ENCODE measurements at places on chromosomes 1 and 21. TPM values are rescaled to one million over a fixed set of nuclear protein-coding genes. Genes with fewer than 3 reads are reported as not detected.

The KRTAP21-2 gene
- not detected for total RNA-seq

The CFAP107 gene
- not detected for total RNA-seq

GRCh38 chr1:161013488-161014230, 7.3 kb downstream of the F11R start:
- H3K36me3 ChIP-seq = peaks cover 56% of the 10 kb centered on the region
- peak; percentile 94 for DNase-seq
- peak overlapping the region; percentile 44 for H3K4me3 ChIP-seq

GRCh38 chr1:39954870-39955546, at the start of gene MFSD2A:
Gene MFSD2A (plus strand): TSS chr1:39955145. CDS start chr1:39955293, 148 bp downstream.
- peak within 1 kb of the TSS; percentile 83 for H3K4me3 ChIP-seq
- H3K27me3 ChIP-seq = peaks cover 11% of the 10 kb centered on the region
- peaks cover 9% of the 10 kb centered on the region for H3K4me1 ChIP-seq
- H3K27ac ChIP-seq = peak within 1 kb of the TSS; percentile 36
- DNase-seq = peak; percentile 93

DNA sequence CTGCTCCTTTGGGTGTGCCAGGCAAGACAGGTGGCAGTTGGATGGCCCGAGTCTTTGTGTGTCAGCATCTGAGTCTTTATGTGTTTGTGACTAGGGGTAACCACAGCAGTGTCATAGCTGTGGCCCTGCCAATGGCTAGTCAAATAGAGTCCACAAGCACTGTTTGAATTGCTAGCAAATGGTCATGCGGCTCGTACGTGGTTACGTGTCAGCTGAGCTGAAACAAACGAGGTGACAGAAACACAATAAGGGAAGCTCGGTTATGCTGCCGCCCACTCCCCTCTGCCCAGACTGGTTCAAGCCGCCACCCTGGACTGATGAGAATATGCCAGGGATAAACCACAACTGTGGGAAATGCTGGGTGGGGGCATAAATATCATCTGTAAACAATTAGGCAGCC, 174.3 kb upstream of the LMO4 start:
- H3K36me3 ChIP-seq = no peaks in the 10 kb centered on the region
- H3K27me3 ChIP-seq = no peaks in the 10 kb centered on the region
- peaks cover 33% of the 10 kb centered on the region for H3K4me1 ChIP-seq

The MLLT11 gene
- total RNA-seq = 2.1 TPM

- H3K4me1 ChIP-seq = no peaks in the 10 kb centered on the region
- DNase-seq = no peak
- peaks cover under 1% of the 10 kb centered on the region for H3K27me3 ChIP-seq
- no peak overlapping the region for H3K4me3 ChIP-seq
Measured at GRCh38 chr1:46508757-46509156, 19.1 kb downstream of the DMBX1 start.

DNA sequence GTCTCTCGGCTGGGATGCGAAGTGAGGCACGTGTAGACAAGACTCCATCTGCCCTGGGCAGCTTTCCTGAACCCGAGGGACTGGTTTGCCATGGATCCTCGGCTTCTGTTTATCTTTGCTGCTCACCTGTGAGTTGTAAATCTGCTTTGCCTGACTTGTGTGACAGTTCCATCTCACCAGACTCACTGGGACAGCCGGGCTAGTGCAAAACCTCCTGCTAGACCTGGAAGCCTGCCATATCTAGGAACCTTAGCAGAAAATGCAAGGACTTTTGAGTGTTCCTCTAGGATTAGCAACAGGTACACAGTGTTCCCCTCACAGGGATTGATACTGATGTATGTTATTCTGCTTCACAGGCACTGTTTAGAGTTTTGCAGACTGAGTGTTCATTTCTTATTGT, 218.6 kb downstream of the URB2 start:
- no peaks in the 10 kb centered on the region for H3K36me3 ChIP-seq
- H3K4me1 ChIP-seq = peaks cover 12% of the 10 kb centered on the region
- peaks cover 21% of the 10 kb centered on the region for H3K27me3 ChIP-seq
- DNase-seq = no peak
- H3K4me3 ChIP-seq = no peak overlapping the region
- no peak overlapping the region for H3K27ac ChIP-seq
